Activated CD4-positive, CD25-positive, alpha-beta regulatory T cell (primary cell): ENCODE measurements at places on chromosomes 1 and 21.

DNA sequence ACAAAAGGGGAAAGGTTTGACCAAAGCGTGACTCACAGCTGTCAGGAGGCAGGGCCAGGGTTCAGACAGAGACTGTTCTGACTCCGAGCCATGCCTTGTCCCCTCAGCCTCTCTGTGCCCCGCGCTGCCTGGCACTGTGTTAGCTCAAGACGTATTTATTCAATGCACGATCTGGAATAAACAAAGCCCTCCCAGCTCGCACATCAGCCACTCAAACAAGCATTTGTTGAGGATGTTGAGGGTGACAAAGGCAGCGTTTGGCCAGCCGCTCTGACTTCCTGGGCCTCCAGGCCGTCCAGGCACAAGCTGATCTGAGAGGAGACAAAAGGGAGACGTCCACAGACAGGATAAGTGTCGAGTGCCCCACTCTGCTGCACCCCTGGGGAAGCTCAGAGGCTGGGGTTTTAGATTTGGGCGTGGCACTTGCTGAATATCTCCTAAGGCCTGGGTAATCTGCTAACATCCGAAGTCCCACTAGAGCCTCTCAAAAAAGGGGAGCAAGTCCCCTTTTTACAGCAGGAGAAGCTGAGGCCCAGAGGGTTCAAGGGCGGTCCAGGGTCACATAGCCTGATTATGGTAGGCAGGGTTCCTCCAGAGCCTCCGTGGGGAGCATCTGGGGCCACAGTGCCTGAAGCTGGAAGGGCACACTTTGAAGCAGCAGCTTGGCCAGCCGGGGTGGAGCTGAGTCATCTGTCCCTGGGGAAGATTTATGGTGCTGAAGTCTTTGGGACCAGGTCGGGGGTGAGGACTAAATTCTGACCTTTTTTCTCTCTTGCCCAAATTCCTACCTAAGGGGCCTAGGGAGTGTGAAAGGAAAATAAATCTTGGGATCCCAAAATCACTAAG, 95.9 kb downstream of the SPSB1 start:
- no peak for DNase-seq

- DNase-seq, result no peak
Observed at GRCh38 chr1:111454859-111455641, 5.8 kb downstream of the ATP5PB start.

GRCh38 chr1:206802401-206802800, 30.1 kb upstream of the IL10 start:
- no peak for DNase-seq

DNA sequence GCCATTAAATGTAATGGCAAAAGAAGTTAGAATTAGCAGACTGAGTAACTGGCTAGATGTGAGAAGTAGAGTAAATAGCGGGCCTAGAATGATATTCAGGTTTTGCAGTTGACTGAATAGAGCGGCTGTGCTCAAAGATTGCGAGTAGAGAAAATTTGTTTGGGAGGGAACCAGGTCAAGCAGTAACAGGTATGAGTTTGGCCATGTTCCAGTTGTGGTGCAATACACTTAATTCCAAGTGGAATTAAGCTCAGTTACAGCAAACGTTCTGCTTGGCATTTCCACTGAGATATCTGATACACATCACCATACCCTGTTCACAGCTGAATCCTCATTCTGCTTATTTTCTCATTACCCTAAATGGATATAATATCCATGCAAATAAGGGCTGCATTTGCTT, 1382.9 kb downstream of the MRPL39 start:
- no peak for DNase-seq

DNA sequence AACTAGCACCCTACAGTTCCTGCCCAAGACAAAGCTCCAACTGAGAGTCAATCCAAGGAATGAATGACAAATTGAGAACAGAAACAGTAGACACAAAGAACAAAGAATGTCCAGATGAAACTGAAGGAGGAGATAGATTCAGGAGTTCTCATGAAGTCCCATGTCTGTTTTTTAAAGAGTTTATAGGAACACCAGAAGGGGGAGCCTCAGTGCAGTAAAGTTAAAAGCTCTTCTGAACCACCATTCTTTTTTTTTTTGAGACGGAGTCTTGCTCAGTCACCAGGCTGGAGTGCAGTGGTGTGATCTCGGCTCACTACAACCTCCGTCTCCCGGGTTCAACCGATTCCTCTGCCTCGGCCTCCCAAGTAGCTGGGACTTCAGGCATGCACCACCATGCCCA, 323.6 kb downstream of the MRPL39 start:
- DNase-seq, result no peak

DNA sequence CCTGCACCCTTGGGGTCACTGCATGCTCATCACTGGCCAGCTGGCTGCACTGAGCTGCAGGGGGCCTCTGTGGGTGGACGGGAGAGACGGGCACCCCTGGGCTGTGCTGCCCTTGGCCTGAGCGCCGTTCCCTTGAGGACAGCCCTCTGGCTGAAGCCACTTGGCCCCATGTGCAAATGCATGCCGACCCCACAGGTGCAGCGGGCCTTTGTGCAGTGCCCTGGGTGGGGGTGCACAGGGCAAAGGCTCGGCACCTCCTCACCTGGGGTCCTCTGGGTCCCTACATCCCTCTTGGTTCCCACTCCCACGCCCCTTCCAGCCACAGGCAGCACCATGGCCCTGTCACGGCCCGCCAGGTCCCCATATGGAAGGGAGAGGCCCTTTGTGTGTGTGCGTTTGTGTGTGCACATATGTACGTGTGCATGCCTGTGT, 41.3 kb downstream of the COQ8A start:
- no peak for DNase-seq

GRCh38 chr1:184340984-184341383, 45.8 kb upstream of the C1orf21 start:
- DNase-seq, result no peak

DNA sequence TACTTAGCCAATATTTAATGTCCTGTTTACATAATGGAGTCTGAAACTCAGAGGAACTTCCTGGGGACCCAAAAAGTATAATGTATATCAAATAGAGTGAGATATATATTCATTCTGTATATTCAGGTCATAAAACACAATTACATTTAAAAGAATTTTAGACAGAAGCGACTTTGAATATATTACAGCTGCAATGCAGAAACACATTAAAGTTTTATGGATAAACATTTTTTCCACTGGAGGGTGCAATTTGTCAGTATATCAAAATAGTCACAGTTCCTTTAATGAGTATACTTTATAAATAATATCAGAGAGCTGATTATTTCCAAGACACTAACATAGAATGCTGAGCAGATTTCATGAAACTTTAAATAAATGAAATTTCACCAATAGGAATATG, 43.9 kb upstream of the CRB1 start:
- DNase-seq, result no peak

- DNase-seq, result no peak
Observed at GRCh38 chr1:157170677-157171515, 32.7 kb upstream of the ETV3 start.

GRCh38 chr1:25560788-25561187, 17.4 kb downstream of the LDLRAP1 start:
- no peak for DNase-seq

GRCh38 chr21:39124681-39125251, 58.5 kb downstream of the PSMG1 start:
- no peak for DNase-seq

GRCh38 chr1:46490656-46491442, 1.2 kb downstream of the DMBX1 start:
- DNase-seq, result no peak

DNA sequence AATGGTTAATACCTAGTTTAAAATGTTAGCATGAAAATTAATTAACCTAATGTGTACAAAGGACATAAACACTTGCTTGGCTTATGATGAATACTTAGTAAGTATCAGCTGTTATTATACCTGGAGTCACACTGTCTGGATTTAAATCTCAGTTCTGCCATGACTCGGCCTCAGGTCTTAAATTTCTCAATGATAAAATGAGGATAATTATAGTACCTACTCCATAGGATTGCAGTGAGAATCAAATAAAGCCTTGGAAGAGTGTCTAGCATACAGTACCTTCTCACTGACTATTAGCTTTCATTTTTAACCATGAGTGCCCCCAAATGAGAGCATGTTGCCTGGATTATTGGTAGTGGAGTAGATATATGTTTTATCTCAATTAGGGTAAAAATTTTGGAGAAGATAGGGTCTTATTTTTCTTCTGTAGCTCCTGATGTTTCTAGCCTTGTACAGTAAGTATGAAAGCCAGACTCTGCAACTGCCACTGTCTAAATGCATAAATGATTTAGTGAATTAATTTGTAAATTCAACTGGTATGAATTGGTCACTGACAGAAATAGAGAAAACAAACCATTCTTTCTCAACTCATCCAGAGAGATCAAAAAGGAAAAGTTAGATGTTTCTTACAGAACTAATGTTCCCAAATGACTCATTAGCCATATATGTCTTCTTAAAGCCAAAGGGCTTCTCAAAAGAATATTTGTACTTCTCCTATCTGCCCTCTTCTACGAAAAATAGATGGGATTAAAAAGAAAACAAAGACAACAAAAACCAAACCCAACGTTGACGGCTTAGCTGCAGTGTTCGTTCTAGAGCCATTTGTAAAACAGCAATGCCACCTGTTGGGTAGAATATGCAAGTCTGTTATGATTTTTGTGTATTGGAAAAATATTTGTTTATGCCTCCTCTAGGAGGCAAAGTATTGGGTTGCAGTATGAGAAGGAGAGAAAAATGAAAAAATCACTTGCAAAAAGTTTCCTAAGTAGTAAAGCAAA, 53.8 kb upstream of the MROH9 start:
- DNase-seq, result no peak

- no peak for DNase-seq
Observed at GRCh38 chr1:159040206-159040605, 30.5 kb downstream of the IFI16 start.

GRCh38 chr1:110620686-110621085, 14.5 kb upstream of the KCNA2 start:
- DNase-seq, result no peak

DNA sequence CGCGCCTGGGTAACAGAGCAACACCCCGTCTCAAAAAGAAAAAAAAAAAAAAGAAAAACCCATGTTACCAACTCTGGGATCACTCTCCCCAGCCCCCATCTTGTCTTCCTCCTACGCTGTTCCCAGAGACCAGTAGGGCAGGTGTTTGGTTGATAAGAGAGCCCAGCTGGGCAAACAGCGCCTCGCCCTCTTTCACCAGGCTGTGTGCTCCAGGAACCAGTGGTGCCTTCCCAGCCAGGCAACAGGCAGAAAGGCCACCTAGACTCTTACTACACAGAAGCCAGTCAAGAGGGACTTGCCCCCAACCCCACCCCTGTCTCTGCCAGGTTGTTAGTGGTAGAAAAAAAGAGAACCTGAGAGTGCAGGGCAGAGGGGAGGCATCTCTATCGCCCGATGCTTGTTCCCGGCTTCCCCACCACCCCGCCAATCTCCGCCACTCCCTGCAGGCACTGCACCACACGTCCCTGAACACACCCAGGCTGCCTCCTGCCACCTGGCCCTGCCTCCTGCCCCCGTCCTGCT, 14.0 kb upstream of the CTRC start:
- no peak for DNase-seq

DNA sequence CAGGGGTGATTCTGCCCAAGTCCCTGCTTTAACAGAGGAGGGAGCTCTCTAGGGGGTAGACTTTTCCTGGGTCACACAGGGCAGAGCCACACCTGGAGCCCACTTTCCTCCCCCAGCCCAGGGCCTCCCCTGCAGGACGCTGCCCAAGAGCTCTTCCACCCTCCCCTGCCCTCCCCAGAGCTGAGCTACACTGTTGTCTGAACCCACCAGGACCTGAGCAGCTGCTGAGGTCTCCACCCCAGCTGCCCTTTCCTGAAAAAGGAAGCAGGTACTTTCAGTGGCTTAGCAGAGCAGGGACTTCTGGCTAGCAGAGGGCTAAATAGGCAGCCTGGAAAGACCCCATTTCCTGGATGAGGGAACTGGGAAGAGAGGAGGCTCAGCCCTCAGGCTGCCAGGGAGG, 169.3 kb upstream of the ETV3 start:
- DNase-seq, result no peak

- DNase-seq, result no peak
Observed at GRCh38 chr1:63023171-63023570, 239.2 kb downstream of the ATG4C start.

DNA sequence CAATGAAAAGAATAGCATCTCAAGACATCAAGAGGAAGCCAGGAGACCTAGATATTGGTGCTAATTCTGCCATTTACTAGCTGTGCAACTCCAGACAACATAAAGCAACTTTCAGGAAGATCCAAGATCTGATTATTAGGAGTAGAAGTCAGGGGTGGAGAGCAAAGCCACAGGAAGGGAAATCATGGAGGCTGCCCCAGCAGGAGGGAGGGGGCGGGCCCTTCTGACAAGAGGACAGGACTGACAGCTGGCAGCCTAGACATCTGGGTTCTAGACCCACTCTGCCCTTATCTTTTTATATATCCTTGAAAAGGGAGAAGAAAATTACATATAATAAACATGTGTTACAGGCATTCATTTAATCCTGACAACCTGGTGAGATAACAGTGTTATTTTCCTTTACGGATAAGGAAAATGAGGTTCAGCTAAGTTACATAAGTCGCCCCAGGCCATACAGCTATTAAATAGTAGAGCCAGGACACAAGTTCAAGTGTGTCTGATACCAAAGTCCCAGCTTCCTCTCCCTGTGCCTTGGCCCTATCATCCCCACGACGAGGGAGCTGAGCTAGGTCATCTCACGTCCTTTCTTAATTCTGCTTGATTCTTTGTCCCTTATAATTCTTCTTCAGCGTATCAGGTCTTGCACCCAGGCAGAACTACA, 46.6 kb downstream of the ARHGEF11 start:
- DNase-seq, result no peak

- DNase-seq, result no peak
Observed at GRCh38 chr1:160113407-160113806, 2.2 kb upstream of the ATP1A2 start.

- DNase-seq, result no peak
Observed at GRCh38 chr21:42670884-42671283, 17.5 kb downstream of the PDE9A start.

DNA sequence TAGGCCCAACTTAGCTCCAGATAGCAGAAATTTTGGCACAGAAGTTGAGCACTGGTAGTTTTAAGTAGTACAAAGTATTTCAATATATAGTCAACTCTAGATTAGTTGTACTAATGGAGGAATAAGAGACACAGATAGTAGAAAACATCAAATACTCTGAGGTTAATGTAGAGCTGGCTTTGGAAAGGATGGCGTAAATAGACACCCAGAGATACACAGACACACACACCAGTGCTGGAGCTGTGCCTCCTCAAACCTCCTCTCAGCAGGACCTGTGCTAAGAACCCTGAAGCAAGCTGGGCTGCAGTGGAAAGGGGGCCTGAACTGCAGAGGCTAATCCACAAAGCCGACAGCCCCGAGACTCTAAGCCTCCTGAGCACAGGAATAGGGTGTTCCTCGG, 67.0 kb upstream of the EDEM3 start:
- no peak for DNase-seq

GRCh38 chr1:11650331-11650991, 3.8 kb downstream of the FBXO2 start:
- peak; percentile 67 for DNase-seq
